ENCODE measurements at places on chromosomes 5 and 9.
A peak's percentile ranks its signal among the peaks of the same experiment; 100 is the strongest.

GRCh38 chr5:94498199-94498598 is 120.2 kb downstream of the KIAA0825 start:
- no peak for DNase-seq

DNA sequence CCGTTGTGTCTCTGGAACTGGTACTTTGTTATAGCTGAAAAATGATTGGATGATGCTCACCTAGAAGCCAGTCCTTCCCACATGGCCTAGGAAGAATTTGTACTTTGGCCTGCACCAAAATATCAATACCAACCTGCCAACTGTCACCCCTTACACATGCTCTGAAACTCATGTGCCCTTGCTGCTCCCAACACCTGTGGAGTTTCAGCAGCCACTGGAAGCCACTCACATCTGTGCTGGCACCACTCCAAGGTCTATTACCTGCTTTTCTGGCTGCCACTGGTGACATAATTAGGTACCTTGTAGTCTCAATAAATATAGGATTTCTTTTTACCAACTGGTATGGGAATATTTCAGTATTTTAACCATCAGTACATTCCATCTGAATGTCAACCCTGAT is 363.6 kb downstream of the SH3GL2 start:
- DNase-seq, result no peak

DNA sequence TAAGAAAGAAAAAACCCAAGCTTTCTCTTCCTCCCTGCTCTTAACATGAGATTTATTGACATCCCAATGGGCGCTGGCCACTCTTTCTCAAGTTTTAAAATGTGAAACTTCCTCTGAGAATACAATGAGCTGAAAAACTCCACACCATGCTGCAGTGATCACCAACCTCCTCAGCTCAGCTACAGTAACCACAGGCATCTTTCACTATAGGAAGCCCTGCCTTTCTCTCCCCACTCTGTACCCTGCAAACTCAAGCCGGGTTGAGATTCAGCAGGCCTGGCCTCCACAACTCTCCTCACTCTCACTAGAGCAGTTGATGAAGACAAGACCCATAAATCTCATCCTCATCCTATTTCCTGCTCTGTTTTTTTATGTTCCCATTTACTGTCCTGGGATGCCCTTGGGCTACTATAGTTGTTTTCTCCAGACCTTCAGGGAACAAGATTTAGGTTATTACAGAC is 48.3 kb downstream of the SH3TC2 start:
- peak; percentile 26 for DNase-seq

DNA sequence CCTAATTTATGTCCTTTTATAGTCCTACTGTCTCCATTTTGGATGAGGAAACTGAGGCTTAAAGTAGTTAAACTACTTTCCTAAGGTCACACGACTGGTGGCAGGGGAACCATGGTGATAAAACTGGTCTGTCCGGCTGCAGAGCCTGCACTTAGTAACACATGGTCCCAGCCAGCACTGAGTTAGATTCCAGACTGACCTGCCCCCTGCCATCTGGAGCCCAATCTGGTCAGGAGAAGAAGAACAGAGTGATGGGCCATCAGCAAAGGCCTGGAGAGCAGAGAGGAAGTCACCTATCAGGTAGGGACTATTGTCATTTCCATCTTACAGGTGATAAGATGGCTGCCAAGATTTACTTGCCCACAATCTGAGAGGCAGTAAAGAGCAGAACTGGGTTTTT is 86.6 kb upstream of the SLC25A48 start:
- no peak for DNase-seq

DNA sequence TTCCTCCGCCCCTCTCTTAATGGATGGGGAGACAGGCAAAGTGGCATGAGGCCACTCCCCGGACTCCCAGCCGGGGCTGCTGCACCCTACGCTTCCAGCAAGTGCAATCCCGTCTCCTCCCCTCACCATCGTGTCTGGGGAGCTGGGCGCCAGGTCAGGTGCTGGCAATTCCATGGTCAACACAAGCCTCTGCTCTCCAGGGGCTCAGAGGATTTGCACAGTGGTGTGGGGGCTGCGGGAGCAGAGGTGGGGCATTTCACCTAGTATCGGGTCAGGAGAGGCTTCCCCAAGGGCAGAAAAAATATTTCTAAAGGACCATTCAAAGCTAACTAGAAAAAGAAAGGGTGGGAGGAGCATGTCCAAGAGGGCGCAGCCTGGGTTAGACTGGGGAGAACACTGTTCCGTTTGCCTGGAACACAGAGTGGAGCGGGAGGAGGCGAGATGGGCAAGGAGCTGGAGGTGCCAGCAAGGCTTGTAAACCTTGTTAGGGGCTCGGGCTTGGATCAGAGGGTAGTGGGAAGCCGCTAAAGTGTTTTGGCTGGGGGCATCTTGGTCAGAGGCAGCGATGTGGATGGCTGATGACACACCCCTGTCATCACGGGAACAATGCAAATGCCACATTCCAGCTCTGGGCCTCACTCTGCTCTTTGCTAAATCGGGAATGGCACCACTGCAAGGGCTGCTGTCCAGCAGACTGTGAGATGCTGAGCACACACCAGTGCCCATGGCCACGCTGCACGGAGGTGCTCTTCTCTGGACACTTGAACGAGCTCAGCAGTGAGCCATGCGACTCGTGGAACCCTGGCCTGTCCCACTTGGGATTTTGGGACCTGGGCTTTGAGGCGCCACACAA is 191.7 kb downstream of the CDK5RAP2 start:
- DNase-seq, result no peak
